Hematopoietic multipotent progenitor cell (in vitro differentiated cells): ENCODE measurements at places on chromosomes 6 and 20.

DNA sequence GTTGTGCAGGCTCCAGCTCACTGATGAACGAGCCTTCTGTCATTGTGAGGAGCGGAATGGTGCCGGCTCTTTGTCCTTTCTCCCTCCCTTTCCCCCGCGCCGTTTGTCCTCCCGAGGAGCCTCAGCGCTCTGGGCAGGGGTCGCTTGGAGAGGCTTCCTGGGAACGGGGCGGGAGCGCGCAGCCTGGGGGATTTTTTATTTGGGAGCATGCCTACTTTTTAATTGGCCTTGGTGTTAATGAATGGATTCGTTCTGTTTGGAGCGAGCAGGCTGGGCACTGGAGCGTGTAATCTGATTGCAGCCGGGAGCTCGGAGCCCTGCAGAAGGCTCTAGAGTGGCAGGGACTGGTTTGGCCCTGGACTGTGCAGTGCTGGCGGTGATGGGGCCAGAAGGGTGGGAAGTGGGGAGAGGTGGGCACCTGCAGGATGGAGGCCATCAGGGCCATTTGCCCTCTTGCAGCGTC lies 118.8 kb downstream of the CDH4 start:
- no peak for DNase-seq

- no peak for DNase-seq
These were observed 588.6 kb upstream of the MANEA start for GRCh38 chr6:94988701-94989100.

- no peak for DNase-seq
These were observed 9.1 kb downstream of the SDC4 start for GRCh38 chr20:45339084-45339483.

- DNase-seq: no peak
These were observed 242.3 kb upstream of the RNF217 start for GRCh38 chr6:124719913-124720312.

DNA sequence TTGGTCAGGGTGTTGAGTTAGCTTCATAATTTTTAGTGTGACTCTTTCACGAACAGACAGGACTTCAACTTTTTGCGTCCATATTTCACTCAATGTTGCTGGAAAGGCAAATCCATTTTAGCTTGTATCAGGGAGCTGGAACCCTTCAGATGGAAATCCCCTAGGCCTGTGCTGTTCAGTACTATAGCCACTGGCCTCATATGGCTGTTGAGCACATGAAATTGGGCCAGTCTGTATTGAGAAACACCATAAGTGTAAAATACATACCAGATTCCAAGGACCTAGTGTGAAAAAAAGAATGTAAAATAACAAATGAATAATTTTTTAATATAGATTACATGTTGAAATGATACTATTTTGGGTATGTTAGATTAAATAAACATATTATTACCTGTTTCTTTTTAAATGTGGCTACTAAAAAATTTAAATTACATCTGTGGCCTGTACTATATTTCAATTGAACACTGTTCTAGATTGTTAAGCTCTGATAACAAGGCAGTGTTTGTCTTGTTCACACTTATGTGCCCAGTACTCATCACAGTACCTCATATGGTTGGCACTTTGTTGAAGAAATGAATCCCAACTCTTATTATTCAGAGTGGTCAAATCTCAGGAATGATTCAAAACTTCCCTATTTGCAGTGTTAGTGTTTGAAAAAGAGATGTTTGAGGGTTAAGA lies 34.3 kb downstream of the CTNNBL1 start:
- no peak for DNase-seq

DNA sequence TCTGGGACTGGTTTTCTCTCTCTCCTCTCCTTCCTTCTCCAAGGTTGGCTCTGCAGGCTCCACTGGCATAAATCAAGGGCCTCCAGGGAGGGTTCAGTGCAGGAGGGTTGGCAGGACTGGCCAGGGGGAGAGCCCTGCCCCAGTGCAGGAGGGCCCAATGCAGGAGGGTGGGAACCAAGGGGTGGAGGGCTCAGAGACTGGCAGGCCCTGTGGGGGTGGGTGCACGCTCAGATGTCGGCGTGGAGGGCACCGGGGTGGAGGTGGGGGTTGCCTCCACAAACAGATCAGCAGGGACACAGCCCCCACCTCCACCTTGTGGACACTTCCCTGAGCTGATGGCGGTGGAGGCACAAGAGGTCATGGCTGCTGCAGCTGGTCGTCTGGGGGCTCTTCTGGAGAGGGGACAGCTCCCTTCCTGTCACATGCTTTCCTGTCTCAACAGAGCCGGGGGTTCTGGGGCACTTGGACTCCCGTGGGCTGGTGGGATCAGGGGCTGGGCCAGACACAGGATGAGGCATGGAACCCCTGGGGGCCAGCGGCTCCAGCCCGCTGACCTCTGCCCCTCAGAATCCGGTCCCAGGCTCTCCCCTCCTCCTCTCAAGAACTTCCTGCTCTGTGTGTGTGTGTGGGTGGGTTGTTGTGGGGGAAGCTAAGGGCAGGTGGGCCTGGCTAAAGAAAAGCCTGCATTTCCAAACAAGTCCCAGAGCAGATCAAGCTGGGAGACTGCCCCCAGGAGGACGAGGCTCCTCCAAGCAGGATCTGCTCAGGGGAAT lies 2.7 kb upstream of the ABHD16B start:
- DNase-seq: no peak

GRCh38 chr6:122422614-122423267 lies 23.3 kb downstream of the HSF2 start:
- no peak for DNase-seq

GRCh38 chr6:142671791-142672190 lies 273.2 kb downstream of the HIVEP2 start:
- DNase-seq: no peak

DNA sequence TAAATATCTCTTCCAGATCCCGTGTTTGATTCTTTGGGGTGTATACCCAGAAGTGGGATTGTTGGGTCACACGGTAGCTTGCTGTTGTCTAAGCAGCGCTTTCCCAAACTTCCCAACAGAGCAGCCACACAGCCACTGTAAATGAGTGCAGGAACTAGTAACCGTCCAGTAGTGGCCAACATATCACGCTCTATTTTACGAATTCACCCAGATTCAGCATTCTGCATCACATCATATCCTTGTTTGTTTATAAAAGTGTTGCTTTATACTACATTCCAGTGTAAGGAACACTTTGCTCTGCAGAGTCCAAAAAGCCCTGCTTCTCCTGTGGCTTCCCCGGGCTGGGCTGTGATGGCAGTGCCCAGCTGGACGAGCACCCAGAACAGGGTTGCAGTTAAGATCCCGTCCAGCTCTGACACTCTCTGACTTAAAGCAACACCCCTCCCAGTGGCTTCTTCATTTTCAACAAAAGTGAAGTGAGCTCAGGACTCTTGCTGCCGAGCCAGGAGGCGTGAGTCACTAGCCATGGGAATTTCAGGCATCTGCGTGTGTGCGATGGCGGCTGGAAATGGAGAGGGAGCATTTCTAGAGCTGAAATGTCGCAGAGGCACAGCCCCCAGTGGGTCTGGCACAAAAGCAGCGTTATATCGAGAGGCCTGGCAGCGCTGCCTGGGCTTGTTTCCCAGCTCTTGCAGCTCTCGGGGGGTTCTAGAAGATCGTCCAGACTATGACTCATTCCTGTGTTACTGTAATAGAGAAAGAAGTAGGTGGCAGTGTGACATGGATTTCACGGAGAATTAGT lies 216.3 kb upstream of the ECI2 start:
- no peak for DNase-seq

- DNase-seq: no peak
These were observed 134.9 kb downstream of the PLCB1 start for GRCh38 chr20:8267009-8267408.

GRCh38 chr6:135722679-135723078 lies 128.8 kb upstream of the PDE7B start:
- no peak for DNase-seq

DNA sequence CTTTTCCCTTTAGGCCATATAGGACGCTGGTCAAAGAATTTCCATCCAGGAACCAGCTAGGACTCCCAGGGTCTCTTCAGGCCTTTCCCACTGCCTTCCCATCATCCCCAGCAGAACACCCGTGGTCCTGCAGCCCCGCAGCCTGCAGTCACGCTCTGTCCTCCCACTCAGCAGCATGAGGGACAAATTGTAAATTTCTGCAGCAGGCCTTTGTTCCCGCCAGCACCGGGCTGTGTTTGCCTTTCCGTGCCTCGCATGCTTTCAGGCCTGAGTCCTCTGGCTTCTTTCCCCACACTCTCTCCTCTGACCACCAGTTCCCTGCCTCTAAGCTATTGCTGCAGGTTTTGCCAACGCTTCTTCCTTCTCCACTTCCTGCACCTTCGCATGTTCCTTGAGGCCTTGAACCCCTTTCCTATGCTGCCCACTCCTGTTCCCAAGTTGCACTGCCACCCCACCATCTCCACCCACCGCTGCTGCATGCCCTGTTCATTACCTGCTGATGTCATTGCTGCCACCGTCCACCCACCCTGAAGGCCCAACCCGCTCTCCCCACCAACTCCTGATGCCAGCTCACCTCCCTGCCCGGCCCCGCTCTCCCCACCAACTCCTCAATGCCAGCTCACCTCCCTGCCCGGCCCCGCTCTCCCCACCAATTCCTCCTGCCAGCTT lies 49.8 kb downstream of the RNASET2 start:
- no peak for DNase-seq

DNA sequence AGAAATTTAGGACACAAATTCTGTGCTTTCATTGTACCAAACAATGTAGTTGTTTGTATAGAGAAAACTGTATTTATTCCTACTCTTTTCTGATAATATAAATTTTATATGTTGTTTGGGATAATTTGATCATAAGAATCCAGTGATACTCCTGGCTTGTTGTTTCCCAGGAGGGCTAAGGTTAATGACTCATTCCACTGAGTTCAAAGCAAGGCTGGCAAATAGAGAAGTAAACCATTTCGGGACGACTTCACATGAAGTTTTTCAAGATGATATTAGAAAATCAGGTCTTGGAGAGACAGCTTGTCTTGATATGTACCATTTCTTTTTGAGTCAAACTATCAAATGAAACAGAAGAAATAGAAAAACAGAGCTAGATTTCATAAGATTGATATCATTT lies 326.1 kb upstream of the CNR1 start:
- DNase-seq: no peak

GRCh38 chr6:134467620-134468019 lies 149.7 kb upstream of the SGK1 start:
- DNase-seq: no peak

GRCh38 chr20:32537657-32538525 lies 47.2 kb downstream of the NOL4L start:
- DNase-seq: no peak

GRCh38 chr6:132333639-132334520 lies 67.4 kb downstream of the MOXD1 start:
- DNase-seq: no peak

DNA sequence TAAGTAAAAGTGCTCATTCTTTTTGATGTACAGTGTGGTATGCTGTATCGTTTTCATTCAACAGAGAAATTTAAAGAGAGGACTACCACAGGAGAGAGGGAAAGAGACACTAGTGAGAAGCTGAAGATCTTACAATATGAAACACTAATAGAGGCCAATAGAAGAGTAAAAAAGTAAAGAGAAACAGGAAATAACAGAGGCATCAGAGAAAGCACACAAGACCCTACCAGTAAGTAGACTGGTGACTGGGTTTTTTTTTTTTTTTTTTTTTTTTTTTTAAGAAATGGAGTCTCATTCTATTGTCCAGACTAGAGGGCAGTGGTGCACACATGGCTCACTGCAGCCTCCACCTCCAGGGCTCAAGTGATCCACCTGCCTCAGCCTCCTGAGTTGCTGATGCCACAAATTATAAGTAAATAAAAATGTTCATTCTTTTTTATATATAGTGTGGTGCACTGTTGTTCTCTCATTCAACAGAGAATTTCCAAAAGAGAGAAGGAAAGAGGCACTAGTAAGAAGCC lies 18.8 kb downstream of the ELOVL4 start:
- no peak for DNase-seq

- DNase-seq: no peak
These were observed 39.7 kb downstream of the ISM1 start for GRCh38 chr20:13260650-13261279.

GRCh38 chr6:90411292-90411781 lies 114.7 kb upstream of the BACH2 start:
- no peak for DNase-seq

DNA sequence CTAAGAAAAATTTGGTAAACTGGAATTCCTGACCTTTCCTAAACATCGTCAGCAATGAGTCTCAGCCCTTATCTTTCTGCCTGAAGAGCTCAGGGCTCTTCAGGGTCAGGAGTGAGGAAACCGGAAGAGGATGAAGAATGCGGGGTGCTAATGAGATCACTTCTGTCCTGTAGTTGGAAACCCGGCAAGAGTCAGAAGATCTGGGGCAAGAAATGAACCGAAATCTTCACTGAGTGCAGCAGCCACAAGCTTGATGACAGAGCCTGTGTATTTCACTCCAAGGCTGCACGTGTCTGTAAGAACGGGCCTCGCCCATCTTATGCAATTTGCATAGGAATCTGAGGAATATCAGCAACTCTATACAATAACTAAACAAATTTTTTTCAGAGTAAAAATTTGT lies 60.4 kb upstream of the QKI start:
- no peak for DNase-seq

GRCh38 chr6:10398446-10399218 lies 16.2 kb downstream of the TFAP2A start:
- DNase-seq: no peak

DNA sequence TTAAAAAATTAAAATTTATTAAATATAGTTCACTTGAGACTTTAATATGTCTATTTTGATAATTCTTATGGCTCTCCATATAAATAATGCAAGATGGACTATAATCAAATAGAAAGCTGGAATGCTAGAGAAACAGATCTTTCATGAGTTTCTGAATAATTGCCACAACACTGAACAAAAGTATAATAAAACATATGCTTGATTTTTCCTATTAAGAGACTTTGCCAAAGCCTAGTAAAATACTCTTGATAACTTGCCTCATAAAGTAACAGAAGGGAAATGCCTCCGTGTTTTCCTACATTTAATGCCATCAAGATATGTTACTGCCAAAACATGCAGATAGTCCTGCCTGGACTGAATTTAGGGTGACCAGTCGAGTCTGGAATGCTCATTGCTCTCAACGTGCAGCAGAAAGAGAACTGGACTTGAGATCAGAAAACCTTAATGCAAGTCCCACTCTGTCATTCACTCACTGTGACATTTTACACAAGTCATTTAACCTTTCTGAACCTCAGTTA lies 153.2 kb downstream of the AIG1 start:
- no peak for DNase-seq

- DNase-seq: no peak
These were observed 31.1 kb downstream of the OSBPL2 start for GRCh38 chr20:62269378-62269777.

DNA sequence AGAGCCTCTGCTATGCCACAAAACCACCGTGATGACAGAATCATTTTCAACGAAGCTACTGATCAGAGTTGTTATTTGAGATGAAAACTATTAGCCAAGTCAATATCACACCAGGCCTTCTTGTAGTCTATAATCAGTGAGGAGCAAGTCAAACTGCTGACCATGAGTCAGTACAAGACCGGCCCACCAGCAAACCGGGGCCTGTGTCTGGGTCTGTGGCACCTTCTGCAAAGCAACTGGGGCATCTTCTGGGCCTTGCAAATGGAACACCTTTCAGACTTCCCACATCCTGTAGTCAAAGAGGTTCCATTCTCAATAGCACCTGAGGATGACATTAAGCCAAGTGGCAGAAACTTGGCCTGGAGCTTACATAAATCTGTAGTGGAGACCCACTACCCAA lies 38.5 kb downstream of the CPXM1 start:
- DNase-seq: no peak
